NCI-H446 (cell line): ENCODE measurements at places on chromosomes 7 and 10.

GRCh38 chr10:96290368-96291133 lies 13.7 kb upstream of the DNTT start:
- DNase-seq = no peak

- DNase-seq = no peak
These were observed 43.2 kb downstream of the DPYSL4 start for GRCh38 chr10:132229834-132230556.

DNA sequence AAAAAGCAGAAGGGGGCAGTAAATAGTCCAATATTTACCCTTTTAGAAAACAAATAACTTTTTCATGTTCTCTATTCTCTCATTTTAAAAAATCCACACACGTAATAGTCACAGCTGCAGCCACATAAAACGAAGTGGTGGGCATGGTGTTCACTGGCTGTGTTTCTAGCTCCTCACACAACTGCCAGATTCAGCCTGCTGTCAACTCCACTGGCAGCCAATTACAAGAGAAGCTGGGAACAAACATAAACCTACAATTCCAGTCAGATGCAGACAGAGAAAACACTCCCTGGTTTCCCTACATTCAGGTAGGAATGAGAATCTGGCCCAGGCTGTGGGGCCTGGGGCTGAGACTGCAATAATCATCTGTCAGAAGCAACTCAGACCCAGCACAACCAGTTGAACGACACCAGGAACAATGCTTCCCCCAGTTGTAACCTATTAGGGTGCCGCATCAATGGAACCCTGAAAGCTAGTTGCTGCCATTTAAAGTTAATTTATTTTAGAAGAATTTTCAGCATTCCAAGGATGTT lies 29.1 kb downstream of the ERCC6 start:
- DNase-seq = no peak

DNA sequence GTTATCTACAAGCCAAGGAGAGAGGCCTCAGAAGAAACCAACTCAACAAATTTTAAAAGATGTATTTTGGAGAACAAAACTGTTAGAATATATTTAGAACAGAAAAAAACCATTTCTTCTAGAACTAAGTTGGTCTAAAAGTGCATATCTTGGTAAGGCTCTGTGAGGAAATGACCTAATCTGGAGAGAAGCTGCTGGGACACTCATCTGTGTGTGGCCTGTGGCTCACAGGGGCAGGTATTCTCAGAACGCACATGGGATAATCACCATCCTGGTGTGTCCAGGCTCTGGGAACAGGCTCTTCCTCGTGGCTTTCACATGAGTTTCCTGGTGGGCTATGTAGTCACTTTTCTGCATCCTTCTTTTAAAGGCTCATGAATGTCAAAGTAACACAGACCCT lies 38.1 kb upstream of the PRSS1 start:
- DNase-seq = no peak

GRCh38 chr7:27575613-27576012 lies 87.1 kb downstream of the HIBADH start:
- no peak for DNase-seq

GRCh38 chr10:71984809-71985388 lies 20.7 kb downstream of the CHST3 start:
- no peak for DNase-seq

- no peak for DNase-seq
These were observed 15.3 kb downstream of the PLXNA4 start for GRCh38 chr7:132560825-132561529.

DNA sequence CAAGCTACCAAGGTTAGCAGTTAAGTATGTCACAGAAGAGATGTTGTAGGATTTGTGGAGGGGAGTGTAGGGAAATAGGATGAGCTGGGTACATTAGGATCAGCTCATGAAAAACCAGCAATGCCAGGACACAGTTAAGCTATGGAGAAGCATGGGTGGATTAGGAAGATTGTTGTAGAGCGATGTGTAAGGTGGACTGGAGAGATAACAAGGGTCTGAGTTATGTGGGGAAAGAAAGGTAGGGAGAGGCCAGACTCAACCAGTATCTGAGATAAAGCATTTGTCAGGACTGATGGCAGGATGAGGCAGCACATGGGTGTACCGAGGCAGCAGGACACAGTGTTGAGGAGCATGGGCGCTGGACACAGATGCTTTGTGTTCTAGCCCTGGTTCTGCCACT lies 85.4 kb upstream of the PRR15 start:
- no peak for DNase-seq

GRCh38 chr7:139304517-139304916 lies 36.6 kb upstream of the FMC1 start:
- no peak for DNase-seq

DNA sequence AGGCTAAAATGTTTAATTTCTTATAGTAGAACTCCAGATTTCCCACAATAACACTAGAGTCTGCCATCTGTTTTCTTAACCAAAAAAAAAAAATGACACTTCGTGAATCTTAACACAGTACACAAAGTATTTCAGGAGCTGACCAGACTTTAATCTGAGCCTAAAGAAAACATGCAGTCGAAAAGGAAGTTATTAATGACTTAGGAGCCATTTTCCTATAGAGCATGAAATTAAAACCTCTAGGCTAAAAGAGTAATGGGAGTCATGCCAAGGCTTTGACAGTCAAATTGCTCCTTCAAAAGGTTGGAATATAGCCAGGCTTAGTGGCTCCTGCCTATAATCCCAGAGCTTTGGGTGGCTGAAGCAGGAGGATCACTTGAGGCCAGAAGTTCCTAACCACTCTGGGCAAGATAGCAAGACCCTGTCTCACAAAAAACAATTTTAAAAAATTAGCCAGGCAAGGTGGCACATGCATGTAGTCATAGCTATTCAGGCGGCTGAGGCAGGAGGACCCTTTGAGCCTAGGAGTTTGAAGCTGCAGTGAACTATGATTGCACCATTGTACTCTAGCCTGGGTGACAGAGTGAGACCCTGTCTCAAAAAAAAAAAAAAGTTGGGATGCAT lies 13.6 kb downstream of the MICU1 start:
- peak; percentile 83 for DNase-seq

DNA sequence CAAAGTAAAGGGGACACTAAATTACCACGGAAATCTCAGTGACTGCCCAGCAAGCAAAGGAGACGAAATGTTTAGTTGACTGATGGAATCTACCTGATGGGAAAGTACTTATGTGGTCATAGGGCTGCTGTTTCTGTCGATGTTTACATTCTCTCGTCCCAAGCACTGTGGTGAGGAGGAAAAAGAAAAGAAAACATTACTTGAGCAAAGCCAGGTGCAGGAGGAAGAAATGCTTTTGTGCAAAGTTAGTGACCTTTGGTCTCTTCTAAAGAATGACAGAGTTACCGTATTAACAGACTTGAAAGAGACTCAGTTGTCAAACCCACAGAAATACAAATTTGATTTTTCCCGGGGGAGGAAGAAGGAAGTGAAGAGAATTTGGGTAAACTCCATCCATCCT lies 43.3 kb upstream of the FMC1 start:
- no peak for DNase-seq

DNA sequence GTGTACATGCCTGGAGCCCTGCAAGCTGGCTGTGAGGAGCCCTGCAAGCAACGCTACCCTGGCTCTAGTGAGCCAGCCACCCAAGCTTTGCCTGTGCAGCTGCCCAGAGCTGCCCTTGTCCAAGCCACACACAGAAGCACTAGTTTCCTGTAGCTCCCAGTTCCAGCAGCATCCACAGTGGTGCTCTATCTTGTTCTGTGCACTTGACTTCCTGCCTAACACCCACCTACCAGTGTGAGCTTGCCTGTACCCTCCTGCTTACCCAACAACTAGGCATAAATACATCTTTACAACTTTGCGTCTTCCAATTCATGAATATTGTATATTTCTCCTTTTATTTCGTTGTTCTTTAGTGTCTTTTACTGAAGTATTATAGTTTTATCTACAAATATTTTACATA lies 32.2 kb upstream of the ZNF518A start:
- DNase-seq = no peak

DNA sequence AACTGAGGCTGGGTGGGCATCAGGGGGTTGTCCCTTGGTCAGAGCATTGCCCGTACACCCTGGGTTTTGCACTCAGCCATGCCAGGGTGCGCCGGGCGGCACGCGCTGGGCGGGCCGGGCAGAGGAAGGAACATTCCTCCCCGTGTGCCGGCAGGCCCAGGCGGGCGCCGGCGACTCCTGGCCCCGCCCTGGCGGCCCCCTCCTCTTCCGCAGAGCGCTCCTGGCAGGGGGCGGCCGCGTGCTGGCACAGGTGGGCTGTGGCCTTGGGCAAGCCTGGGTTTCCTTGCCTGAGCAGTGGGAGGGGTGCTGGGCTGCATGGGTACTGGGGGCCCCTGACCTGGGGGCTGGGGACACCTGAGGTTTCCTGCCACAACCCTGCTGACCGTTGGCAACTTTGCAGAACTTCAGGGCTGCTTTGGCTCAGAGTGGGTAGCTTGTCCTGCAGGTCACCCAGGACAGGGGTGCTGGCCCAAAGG lies 3.9 kb downstream of the LFNG start:
- DNase-seq = no peak

DNA sequence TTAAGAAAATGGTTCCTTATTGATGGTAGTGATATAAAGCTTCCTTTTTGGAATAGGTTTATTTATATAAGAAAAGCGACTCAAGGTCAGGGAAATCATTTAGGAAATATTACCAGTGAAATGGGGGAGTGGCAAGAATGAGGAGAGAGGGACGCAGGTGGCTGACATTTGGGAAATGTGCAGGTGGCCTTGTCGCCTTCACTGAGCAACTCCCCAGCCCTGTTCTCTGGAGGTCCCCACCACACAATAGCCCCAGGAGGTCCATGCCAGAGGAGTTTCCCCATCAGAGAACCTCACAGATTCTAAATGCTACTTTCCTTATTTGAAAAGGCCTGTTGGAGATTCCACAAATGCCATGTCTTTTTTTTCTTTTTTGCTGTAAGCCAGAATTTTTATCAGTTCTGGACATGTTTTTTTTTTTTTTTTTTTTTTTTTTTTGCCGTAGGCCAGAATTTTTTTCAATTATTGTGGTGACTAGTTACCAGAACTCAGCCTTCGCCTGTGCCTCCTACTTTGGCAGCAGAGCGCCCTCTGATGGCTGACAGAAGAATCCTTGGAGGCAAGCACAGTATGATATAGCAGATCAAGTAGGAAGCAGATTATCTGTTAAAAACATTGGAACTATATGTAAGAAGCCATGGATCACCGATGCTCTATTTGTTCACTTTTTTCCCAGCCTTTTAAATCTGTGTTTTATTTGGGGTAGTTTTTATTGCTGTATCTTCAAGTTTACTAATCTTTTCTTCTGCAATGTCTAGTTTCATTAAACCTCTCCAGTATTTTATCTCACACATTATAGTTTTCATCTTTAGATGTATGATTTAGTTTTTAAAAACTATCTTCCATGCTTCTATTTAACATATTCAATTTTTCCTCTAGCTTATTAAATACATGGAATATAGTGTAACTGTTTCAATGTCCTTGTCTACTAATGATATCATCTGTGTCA lies 18.6 kb downstream of the OPALIN start:
- peak; percentile 59 for DNase-seq

DNA sequence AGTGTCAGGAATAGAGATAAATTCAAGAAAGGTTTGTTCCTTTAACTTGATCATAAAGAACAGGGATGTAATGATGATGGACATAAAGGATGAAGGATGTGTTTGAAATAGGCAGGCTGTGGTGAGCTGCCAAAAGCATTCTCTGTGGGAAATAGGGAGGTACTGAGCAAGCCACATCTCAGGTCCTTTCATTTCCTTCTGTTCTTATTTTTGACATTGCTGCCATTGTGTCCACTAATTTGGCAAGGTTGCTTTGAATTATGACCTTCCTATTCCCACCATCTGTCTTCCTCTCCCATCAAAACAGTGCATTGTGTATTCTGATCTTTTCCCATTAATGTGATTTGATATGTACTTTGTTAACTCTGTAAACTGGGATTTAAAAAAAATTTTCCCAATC lies 9.4 kb downstream of the SCRN1 start:
- DNase-seq = no peak

DNA sequence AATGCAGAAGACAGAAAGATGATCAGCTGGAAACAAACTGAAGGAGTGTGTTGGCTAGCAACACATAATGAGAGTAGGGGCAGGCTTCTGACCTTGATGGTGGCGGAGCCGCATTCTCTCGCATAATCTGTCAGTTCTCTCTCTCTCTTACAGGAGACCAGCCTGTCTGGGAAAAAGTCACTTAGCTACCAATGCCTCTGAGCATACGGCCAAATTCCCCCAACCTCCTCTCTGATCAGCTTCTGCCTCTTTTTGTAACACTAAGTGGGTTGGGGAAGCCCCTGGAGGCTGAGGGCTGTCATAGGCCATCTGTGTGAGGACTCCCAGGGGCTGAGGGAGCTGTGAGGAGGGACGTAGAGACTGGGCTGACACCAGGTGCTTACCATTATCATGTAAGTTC lies 104.6 kb downstream of the HIPK2 start:
- DNase-seq = no peak

GRCh38 chr10:2145491-2145890 lies 408.2 kb upstream of the ADARB2 start:
- DNase-seq = no peak

DNA sequence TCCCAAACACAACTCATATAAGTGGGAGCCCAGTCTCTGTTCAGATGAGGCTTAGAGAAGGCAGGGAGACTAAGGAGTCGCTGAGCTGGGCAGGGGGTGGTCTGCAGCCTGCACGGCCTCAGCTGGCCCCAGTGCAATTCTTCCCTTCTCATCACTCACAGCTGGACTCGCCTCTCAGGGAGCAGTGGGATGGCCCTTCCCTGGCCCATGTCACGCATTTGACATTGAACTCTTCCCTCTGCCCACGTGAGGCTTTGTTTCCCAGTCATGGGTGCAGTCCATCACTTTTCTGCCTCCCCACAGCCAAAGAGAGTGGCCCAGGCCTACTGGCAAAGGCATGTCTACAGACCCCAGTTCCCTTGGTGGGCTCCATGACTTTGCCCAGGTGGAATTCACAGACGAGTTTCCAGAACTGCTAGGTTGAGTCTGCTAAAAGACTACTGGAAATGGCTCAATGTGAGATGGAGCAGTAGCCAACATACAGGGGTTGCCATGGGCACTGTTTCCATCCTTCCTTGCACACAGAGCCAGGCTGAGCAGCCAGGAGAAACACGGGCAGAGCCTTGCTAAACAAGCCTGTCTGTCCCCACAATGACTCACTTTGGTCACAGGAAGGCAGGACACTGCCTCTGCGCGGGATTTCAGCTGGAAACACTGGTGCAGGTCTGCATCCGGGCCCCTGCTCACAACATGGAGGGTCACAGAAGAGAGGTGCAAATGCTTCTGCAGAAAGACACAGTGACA lies 90.1 kb downstream of the OAT start:
- no peak for DNase-seq

GRCh38 chr10:86348321-86349210 lies 18.0 kb downstream of the GRID1 start:
- DNase-seq = no peak

- DNase-seq = no peak
These were observed 76.0 kb downstream of the DENND2A start for GRCh38 chr7:140564643-140565042.
